Neuronal stem cell (in vitro differentiated cells): ENCODE measurements at places on chromosomes 2 and 18.

- no peak for DNase-seq
Observed at GRCh38 chr2:7899923-7900322, 781.9 kb upstream of the ID2 start.

- DNase-seq: no peak
Observed at GRCh38 chr2:36967236-36967876, 1.0 kb upstream of the STRN start.

DNA sequence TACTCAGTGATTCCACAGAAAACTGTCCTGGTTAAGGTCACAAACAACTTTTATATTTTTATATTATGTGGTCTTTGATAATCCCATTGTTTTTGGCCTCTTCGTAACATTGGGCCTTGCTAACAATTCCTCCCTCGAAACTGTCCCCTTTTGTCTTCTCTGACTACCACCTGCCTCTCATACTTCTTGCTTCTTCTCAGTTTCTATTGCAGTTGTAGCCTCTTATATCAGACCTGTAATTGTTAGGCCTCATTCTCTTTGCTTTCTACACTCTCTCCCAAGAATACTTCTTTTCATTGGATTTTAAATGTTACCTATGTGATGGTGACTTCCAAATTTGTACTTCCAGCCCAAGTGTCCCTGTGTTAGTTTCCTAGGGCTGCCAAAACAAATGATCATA lies 44.7 kb downstream of the MC4R start:
- DNase-seq: no peak

DNA sequence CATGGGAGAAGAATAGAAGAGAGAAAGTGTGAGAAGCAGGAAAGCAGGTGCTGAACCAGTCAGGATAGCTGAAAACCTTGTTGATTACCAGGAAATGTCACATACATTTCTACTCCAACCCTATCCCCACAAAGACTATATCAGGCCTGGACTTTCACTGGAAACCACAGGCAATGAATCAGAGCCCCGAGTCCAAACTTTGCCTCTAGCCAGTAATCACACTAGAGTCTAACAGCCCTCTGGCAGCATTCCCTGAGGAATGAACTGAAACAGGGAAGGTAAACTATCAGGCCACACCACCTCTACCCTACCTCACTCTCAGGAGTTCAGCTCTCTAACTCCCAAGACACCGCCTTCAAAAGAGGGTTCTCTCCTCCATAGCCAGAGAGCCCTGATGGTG lies 18.7 kb upstream of the IHH start:
- no peak for DNase-seq

GRCh38 chr2:227876300-227876801 lies 4.9 kb downstream of the DAW1 start:
- DNase-seq: no peak

- DNase-seq: no peak
Observed at GRCh38 chr2:84319581-84319980, 139.5 kb downstream of the SUCLG1 start.
